ENCODE measurements at places on chromosomes 5 and 9. TPM values are rescaled to one million over a fixed set of nuclear protein-coding genes. Genes with fewer than 3 reads are reported as not detected.

The EIF4E1B gene
- not detected for total RNA-seq

The LHX3 gene
- not detected for total RNA-seq

- DNase-seq, result no peak
Measured at GRCh38 chr5:141369994-141370848, at the start of gene PCDHGB3. Gene PCDHGB3 (plus strand): TSS chr5:141370242. CDS start chr5:141370395, 153 bp downstream.

- DNase-seq, result no peak
Measured at GRCh38 chr5:132054031-132054696, 6.3 kb upstream of the IL3 start.

DNA sequence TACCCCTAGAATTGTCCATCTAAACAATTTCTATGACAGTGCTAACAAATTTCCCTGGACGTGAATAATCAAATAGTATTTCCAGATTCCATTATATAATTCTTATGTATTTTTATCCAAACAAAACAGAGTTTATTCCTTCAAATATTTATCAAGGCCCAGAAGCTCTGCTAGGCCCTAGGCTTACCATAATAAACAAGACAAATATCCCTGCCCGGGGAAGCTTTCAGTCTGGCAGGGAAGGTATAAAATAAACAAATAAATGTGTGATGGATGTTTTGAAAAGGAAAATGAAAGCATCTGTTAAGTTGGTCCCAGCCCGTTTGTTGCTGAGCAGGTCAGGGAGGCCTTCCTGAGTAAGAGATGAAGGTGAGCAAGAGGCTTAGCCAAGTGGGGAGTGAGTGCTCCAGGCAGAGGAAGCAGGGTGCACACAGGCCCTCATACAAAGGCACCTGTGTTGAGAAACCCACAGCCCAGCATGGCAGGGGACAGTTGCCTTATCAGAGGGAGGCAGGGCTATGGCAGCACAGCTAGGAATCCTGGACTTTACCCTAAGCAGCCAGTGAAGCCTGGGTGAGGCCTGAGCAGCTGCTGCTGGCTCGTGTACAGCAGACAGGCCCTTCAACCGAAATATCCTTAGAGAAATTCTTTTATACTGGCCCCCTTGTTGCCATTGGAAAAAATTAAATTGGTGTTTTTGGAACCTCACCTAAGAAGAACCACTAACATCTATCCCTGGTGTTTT is 7.7 kb upstream of the SLC35D2 start:
- DNase-seq, result no peak

DNA sequence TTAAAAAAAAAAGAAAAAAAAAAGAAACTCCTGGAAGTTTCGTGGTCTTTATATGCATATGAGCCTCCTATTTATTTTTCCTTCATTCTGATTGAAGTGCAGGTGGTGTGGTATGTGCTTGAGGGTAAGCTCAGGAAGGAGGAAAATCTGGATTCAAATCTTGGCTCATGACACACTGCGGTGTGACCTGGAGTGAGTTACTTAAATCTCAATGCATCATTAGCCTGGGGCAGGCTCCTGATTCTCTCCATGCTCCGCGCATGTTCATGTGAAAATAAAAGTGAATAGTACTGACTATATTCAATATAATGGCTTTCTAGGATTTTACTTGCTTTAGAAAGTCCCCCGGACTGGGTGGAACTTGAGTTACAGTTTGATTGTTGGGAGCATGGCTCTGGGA is 35.6 kb downstream of the PTTG1 start:
- no peak for DNase-seq

- no peak for DNase-seq
Measured at GRCh38 chr5:107700481-107700880, 29.7 kb upstream of the EFNA5 start.

The PCDHGB1 gene
- total RNA-seq, result 2.8 TPM

- no peak for DNase-seq
Measured at GRCh38 chr5:180180846-180181245, 28.2 kb downstream of the RASGEF1C start.

- no peak for DNase-seq
Measured at GRCh38 chr9:116935149-116935897, 248.2 kb downstream of the TRIM32 start.

DNA sequence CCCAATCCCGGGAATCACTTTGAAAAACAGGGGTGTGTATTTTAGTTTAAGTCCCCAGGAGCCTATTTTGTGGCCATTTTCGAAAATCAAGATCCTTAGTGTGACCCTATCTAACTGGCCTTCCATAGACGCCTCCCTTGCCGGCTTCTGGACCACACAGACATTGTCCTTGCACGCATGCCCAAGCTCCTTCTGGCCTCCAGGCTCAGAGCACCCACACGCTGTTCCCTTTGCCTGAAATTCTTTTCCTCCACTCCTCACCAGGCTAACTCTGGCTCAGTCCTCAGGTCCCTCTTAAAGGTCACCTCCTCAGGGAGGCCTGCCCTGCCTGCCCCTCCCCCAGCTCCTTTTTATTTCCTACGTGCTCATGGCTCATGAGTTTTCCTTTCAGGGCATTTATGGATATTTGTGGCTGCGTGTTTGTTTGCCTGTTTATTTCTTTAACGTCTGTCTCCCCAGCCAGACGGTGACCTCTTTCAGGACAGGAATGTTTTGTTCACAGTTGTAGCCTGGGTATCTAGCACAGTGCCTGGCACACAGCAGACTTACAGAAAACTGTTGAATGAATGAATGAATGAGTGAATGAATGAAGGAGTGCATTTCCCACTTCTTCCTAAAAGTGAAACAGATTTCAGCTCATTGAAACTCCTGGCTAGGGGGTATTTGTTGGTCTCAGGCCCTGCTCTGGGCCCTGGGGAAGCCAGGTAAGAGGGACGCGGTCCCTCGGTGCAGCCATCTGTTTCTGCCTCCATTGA is 79.1 kb upstream of the IER5L start:
- no peak for DNase-seq

GRCh38 chr5:151105561-151105960 is 24.7 kb upstream of the TNIP1 start:
- no peak for DNase-seq

- no peak for DNase-seq
Measured at GRCh38 chr5:17235731-17236330, 18.4 kb downstream of the BASP1 start.

GRCh38 chr9:82706786-82707185 is 356.2 kb downstream of the RASEF start:
- no peak for DNase-seq

- no peak for DNase-seq
Measured at GRCh38 chr5:163888366-163888765, 382.9 kb downstream of the MAT2B start.

The SEMA4D gene
- total RNA-seq, result 33.5 TPM

The UGT3A1 gene
- not detected for total RNA-seq

- no peak for DNase-seq
Measured at GRCh38 chr5:172311605-172312004, 28.0 kb upstream of the UBTD2 start.

The LNPEP gene
- total RNA-seq, result 17.4 TPM

DNA sequence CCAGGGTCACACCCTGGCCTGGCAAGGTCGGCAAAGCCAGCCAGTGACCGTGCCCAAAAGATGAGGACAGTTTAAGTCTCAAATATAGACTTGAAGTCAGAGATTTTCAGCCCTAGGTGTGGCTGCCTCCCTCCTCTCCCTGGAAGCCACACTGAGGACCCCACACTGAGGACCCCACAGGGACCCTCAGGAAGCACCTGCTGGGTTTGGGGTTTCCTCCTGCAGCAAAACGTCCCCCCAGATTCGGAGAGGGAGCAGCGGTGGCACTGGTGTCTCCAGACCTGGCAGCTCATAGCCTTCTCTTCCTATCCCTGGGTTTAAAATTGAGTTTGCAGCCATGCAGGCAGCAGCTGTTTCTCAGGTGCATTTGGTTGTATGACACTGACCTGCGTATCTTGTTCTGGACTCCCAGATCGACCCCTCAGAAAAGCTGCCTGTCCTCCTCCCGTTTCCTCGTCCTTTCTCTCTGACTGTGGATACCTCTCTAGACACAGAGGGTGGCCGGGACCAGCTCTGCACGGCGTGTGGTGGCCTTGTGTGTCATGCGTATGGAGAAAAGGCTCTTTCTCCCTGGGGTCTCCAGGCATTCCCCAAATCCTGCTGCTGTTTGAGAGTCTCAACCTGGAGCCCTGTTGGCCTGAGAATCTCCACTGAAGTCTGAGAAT is 36.6 kb downstream of the MRPL36 start:
- DNase-seq, result no peak

The SMIM33 gene
- not detected for total RNA-seq
